HepG2 (cell line): ENCODE measurements at places on chromosomes 1 and 21. TPM values are rescaled to one million over a fixed set of nuclear protein-coding genes. Genes with fewer than 3 reads are reported as not detected.

Gene CD5L
- not detected in 2 replicates for total RNA-seq

Gene C1orf226
- 4.7 and 7.2 TPM in 2 replicates for total RNA-seq

Gene CD2
- not detected in 2 replicates for total RNA-seq

GRCh38 chr1:84550826-84551225, 23.4 kb downstream of the CTBS start:
- DNase-seq = no peak

DNA sequence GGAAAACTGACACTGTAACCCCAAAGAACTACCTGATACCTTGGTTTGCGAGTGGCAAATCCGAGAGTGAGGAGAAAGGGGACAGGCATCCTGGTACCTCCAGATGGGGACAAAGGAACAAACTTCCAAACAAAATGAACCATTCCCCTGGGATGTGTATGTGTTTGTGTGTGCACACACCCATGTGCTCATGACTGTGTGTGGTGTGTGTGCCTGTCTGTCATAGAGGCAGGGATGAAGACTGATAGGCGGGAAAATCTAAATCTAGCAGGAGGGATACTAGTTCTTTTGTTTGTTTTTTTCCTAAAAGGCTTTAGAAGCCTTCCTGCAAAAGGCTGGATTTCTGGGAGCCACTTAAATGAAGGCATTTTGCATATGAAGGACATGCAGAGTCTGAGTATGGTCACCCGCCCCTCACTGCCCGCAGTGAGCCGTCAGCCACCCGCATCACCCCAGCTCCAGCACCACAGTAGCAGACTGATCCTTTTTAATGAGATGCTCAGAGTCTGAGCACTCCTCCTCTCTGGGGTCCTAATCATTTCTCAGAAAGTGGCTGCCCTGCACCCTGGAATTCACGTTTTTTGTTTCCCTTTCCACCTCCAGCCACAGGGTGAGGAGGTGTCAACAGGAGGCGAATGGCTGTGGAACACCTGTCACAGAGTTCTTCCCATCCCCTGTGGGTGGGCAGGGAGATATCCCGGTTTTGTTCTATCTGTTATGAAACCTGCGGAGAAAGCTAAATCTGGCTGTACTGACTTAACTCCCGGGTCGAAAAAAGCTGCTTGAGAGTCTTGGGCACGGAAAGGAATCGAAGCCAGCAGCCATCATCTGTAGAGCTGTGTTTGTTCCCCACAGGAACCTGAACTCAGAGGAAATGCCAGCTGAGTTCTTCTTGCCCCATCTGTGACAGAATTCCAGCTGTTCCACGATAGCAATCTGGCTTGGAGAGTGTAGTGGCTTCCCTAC, 34.9 kb downstream of the UTP25 start:
- no peak for DNase-seq

- DNase-seq = no peak
Observed at GRCh38 chr1:158020259-158020885, 26.9 kb downstream of the KIRREL1 start.

- peak; percentile 73 for DNase-seq
Observed at GRCh38 chr1:99180343-99180808, 83.9 kb upstream of the PLPPR4 start.
